ENCODE measurements at places on chromosomes 12 and 14. TPM values are rescaled to one million over a fixed set of nuclear protein-coding genes. Genes with fewer than 3 reads are reported as not detected.
A peak's percentile ranks its signal among the peaks of the same experiment; 100 is the strongest.

- no peak for DNase-seq
Measured at GRCh38 chr12:19214020-19214419, 84.5 kb downstream of the PLEKHA5 start.

The OVCH1 gene
- total RNA-seq, result not detected

GRCh38 chr12:50059440-50060119 lies 2.2 kb downstream of the ASIC1 start:
- no peak for DNase-seq

DNA sequence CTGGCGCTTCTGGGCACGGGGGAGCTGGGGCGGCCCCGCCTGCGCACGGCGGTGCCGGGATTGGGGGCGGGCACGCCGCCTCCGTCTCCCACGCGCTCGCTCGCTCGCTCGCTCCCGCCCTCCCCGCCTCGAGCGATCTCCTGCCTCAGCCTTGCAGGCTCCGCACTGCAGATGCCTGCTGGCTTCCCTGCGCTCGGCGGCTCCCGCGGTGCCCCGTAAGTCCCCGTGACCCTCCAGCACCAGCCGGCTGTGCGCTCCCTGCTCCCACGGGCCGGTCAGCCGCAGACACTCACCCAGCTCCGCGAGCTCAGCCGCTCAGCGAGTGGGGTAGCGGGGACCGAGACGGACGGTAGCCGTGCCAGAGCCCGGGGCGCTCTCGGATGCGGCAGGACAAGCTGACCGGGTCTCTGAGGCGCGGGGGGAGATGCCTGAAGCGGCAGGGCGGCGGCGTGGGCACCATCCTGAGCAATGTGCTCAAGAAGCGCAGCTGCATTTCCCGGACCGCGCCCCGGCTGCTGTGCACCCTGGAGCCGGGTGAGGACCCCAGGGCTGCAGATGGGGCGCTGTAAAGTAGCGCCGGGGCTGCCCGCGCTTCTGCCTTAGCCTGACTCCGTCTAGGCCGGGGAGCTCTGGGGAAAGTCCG lies at the start of gene TBC1D30:
Gene TBC1D30, plus strand, starts transcription at position 148 of the 643 bp plus-strand sequence. Its CDS starts 233 bp downstream, at position 381.
- peak; percentile 85 for DNase-seq

DNA sequence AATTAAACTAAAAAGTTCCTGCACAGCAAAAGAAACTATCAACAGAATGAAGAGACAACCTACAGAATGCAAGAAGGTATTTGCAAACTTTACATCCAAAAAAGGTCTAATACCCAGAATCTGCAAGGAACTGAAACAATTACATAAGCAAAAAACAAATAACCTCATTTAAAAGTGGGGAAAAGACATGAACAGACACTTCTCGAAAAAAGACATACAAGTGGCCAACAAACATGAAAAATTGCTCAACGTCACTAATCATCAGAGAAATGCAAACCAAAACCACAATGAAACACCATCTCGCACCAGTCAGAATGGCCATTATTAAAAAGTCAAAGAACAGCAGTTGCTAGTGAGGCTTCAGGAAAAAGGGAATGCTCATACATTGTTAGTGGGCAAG lies 15.2 kb downstream of the PDE6H start:
- no peak for DNase-seq

The NFATC4 gene
- total RNA-seq, result 45.5 TPM

GRCh38 chr12:92468358-92469020 lies 234.3 kb upstream of the PLEKHG7 start:
- DNase-seq, result no peak

- peak; percentile 94 for DNase-seq
Measured at GRCh38 chr12:53295070-53295890, at the start of gene PFDN5. PFDN5 (plus strand) TSS chr12:53295542; CDS start chr12:53295568, 26 bp downstream.

The KRT75 gene
- total RNA-seq, result 0.43 TPM

The SLCO1B1 gene
- total RNA-seq, result not detected

The LRRK2 gene
- total RNA-seq, result not detected

GRCh38 chr14:99737956-99738667 lies 54.0 kb downstream of the CYP46A1 start:
- DNase-seq, result no peak

DNA sequence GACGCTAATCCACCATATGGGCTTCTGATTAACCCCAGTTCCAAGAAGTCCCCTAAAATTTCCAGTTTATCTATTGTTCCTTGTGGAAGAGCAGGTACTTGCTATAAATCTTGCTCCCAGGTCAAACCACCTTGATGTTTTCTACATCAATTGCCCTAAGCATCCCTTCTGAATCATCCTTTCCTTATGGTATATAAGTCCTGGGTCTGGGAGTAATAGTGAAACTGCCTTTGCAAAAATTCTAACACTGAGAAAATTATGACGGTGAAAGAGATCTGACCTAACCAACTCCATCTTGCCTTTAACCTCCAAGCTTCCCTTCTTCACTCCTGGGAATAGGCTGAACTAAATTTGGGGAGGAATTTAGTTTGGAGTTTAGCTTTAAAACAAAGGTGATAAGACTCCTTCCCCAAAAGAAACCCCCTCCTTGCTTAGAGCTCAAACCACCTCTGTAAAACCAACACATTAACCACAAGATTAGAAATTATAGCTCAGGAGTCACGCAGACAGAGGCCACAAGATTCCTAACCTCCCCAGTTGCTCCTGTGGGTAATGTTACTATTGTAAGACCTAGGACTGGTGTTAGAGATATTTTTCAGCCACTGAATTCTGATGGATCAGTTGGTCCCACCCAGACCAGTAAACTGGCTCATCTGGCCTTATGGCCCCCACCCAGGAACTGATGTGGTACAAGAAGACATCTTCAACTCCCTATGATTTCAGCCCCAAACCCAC lies 33.8 kb upstream of the DTX1 start:
- DNase-seq, result no peak

The RACGAP1 gene
- 125 TPM for total RNA-seq

The AQP6 gene
- 0.37 TPM for total RNA-seq

DNA sequence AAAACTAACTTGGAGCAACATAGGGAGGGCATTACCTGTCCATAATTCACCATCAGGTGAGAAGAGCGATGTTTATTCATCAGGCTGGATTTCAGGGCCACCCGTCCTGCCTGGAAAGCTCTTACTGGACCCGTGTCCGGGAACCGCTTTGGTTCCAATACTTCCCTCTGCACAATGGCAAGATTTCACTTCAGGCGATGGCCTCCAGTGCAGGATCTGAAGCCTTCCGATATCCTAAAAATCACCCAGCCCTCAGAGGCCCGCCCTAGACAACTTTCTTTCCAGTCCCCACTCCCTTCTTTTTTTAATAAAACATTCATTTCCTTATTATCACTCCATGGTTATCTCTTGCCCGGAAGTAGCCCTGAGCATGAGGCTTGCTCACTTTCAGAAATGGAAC lies 92.5 kb downstream of the BCL11B start:
- DNase-seq, result no peak

DNA sequence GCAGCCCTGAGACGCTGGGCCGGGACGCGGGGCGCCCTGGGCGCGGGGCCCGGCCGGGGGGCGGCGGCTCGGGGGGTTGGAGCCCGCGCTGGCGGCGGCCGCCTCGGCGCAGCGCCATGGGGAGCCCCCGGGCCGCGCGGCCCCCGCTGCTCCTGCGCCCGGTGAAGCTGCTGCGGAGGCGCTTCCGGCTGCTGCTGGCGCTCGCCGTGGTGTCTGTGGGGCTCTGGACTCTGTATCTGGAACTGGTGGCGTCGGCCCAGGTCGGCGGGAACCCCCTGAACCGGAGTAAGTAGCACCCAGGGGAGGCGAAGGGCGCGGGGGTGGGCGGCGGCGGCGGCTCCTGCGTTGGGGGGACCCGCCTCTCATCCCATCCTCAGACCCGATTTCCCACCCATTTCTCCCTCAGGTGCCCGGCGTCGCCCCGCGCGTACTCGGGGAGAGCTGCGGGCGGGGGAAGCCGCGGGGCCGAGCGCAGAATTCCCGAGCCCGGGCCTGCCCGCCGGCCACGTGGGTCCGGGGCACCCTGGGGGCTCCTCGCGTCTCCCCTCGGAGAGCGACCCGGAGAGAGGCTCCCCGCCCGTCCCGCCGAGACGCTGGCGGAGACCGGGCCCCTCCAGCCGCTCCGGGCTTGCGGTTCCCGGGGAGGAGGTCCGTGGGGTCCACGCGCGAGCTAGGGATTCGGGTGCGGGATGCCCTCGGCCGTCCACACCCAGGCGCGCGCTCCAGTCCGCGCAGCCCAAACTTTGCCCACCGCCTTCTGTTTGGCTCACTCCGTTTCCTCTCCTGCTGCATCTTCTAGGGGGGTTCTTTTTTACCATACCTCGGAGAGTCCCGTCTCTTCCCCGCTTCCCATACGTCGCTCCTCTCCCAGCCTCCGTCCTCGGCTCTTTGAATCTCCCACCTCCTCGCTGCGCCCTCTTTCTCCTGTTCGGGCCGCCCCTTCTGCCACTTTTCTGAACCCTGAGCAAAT lies 807 bp downstream of the B4GALNT3 start:
- DNase-seq, result no peak

GRCh38 chr14:44960146-44960545 lies 1.6 kb downstream of the KLHL28 start:
- DNase-seq, result no peak

GRCh38 chr12:21797539-21797938 lies 23.0 kb upstream of the KCNJ8 start:
- no peak for DNase-seq

GRCh38 chr14:74949859-74950573 lies 5.4 kb downstream of the PGF start:
- DNase-seq, result no peak

The COX14 gene
- 59.1 TPM for total RNA-seq

The FGF23 gene
- total RNA-seq, result not detected

The RAPGEF3 gene
- total RNA-seq, result 9.0 TPM

The KIF5A gene
- not detected for total RNA-seq

GRCh38 chr14:70422538-70422937 lies 5.6 kb upstream of the SYNJ2BP start:
- DNase-seq, result no peak

The KRT82 gene
- total RNA-seq, result not detected

The HOXC6 gene
- 4.1 TPM for total RNA-seq

- no peak for DNase-seq
Measured at GRCh38 chr12:25236190-25236589, 14.5 kb downstream of the KRAS start.

The TTC9 gene
- not detected for total RNA-seq

GRCh38 chr14:91344096-91344495 lies 73.5 kb downstream of the CCDC88C start:
- no peak for DNase-seq

The CCDC184 gene
- 0.03 TPM for total RNA-seq

Data from G401 (cell line).